Esophagus muscularis mucosa (tissue), 4 donors: ENCODE measurements at places on chromosomes 11 and 22. TPM values are rescaled to one million over a fixed set of nuclear protein-coding genes. Genes with fewer than 3 reads are reported as not detected.

- DNase-seq = no peak
Observed at GRCh38 chr11:123144707-123145106, 50.3 kb downstream of the CLMP start.

- DNase-seq = no peak
Observed at GRCh38 chr22:44378380-44378779, 65.6 kb upstream of the SHISAL1 start.

Gene TMEM151A
- total RNA-seq = 0.50 TPM

DNA sequence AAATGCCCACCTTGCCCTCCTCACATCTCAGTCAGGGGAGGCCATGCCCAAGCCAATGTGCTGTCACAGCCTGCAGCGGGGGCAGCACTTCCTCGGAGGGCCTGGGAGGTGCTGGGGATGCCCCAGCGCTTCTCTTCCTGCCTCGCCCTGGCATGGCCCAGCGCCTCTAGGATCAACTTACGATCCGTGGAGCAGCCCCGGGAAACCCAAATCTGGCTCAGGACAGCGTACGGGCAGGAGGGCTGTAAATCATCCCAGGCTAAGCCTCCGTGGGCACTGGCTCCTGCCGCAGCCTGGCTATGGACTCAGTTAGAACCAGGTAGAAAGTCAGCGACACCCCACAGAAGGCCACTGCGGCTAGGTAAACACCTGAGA lies 60.9 kb upstream of the EMID1 start:
- DNase-seq = peak; percentile 86

DNA sequence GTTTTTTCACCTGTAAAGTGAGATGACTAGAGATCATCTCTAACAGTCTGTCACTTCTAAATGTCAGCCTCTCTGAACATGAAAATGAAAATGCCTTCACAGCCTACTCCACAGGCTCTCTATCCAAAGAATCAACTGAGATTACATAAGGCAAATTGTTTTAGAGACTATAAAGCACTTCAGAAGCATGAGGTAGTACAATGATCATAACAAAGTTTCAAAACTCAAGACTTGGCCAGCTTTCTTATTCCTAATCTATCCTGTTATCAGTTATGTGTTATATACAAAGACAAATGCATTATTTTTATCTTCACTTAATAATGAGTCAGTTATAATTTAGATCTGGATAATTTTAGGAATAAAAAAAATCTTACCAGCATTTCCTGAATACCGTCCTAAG lies 20.3 kb upstream of the CEP126 start:
- no peak for DNase-seq

- no peak for DNase-seq
Observed at GRCh38 chr11:32312865-32313403, 122.4 kb downstream of the WT1 start.

- no peak for DNase-seq
Observed at GRCh38 chr11:95931916-95932315, 8.0 kb upstream of the MTMR2 start.

DNA sequence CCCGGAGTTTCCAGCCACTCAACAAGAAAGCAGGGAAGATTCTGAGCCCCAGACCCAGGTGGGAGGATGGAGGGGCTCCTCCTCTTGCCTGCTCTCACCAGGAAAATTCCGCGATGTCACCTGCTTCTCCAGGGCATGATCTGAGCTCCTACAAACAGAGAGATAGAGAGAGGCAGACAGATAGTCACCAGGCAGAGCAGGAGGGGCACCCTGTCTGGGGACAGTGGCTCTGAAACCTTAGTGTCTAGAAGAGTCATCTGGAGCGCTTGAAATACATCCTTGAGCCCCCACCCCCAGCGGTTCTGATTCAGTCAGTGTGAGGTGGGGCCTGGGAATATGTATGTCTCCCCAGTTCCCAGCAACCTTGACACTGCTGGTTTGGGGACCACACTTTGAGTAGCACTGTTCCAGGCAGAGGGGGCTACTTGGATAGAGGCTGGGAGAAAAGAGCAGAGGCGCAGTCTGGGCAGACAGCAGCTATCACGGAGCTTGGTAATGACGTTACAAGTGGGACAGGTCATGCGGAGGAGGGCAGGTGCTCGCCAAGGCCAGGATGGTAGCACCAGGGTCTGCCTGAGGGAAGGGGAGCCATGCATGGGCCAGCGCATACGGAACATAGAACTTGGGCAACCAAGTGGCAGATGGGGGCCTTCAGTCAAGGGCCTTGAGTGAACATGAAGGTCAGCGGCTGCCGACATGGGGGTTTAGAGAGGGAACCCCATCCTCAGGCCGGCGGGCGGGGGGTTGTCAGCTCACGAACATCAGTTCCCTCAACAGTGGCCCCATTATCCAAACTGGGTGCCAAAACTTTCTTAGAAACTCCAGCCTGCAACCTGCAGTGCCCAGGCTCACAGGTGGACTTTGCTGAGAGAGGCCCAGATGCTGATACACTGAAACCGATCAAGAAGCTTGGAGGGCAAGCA lies 60.9 kb upstream of the MYEOV start:
- DNase-seq = no peak

Gene PVALB
- total RNA-seq = not detected
